ENCODE measurements at places on chromosomes 11 and 22.
A peak's percentile ranks its signal among the peaks of the same experiment; 100 is the strongest.

DNA sequence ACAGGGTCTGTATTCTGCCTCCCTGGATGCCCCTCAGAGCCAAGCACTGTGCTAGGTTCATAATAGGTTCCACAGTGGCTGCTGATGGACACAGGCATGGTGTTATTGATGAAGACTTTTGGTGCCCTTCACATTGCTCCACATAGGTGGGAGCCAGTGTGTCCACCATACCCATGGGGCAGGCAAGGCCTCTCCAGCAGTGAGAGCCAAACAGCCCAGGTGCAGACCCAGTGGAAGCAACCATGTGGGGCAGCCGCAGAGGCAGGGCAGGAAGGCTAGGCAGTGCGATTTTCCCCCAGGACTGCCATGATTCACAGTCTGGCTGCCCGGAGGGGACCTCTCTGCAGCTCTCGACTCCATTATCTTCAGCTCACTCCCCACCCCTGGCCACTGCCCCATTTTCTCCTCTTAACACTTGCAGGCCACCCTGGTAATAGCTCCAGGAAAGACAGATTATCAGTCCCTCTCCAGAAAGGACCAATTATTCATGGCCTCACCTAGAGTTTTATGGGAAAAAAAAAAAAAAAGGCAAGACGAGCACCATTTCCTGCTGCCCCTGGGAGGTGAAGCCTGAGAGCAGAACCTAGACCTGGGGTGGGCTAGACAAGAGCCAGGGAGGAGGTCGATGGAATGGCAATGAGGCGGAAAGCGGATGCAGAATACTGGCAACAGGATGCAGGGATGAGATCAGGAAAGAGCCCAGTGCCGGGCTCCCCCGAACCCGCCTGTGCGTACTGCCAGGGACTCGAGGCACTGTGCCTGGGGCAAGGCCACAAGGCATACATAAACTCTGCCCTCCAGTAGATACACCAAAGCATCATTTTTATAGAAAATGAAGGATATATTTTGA lies 343.0 kb upstream of the NCAM1 start:
- no peak for DNase-seq

DNA sequence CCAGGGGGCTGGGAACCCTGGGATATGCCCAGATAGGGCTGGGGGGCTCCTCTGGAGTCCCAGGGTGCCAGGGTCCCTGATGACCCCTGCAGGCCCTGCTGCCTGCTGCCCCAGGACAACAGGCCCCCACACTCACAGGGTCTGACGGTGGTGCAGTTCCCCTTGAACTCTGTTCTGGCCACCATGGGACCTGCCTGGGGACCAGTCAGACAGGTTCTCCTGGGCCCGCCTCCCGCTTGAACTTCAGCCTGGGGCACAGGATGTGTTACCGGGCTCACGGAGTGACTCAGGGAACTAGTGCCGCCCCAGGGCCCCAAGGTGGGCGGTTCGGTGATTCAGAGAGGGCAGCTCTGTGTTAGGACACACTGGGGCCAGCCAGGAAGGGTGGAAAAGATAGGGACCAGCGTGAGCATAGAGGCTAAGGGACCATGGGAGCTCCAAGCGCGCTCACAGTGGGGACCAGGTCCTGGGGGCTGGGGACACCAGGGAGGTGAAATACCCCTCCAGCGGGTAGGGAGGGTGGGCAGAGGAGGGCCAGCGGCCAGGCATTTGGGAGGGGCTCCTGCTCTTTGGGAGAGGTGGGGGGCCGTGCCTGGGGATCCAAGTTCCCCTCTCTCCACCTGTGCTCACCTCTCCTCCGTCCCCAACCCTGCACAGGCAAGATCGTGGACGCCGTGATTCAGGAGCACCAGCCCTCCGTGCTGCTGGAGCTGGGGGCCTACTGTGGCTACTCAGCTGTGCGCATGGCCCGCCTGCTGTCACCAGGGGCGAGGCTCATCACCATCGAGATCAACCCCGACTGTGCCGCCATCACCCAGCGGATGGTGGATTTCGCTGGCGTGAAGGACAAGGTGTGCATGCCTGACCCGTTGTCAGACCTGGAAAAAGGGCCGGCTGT lies 21.5 kb upstream of the TXNRD2 start:
- DNase-seq, result peak; percentile 50

DNA sequence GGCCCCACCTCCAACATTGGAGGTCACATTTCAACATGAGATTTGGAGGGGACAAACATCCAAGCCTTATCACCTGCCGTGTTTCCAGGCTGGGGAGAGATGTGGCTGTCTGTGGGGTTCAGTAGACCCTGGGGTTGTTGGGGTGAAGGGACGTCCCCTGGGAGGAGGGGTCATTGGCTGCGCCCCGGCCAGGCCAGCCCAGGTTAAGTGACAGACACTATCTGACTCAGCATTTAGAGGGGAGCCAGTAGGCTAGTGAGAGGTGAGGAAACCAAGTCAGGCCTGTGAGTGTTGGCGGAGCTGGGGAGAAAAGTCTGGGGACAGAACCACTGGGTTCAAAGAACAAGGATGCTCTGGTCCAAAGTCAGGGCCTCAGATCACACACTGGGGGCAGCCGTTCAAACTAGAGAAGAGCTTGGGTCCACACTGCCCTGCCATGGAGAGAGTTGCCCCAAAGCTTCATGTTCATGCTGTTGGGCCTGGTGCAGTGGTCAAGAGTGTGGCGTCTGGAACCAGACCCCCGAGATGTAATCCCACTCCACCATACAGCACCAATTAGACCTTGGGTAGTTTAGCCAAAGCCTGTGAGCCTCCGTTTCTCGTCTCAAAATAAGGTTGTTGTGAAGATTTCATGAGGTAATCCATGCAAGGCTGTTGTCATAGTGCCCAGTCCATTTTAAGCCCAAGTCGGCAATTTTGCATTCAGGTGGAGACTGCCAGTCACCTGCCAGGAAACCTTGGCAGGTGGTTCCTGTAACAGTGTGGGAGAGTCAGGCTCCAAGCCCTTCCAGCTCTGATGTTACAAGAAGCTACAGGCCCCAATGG lies 1289.6 kb downstream of the TBC1D22A start:
- DNase-seq, result no peak

- no peak for DNase-seq
Measured at GRCh38 chr11:108199446-108200321, 22.8 kb downstream of the NPAT start.

GRCh38 chr11:116454020-116454645 lies 318.7 kb downstream of the BUD13 start:
- DNase-seq, result peak; percentile 79

GRCh38 chr11:76664578-76665061 lies 5.9 kb downstream of the LRRC32 start:
- DNase-seq, result peak; percentile 78

GRCh38 chr11:46808799-46809431 lies 37.2 kb downstream of the CKAP5 start:
- DNase-seq, result peak; percentile 72

GRCh38 chr11:126701520-126701897 lies 299.1 kb downstream of the KIRREL3 start:
- DNase-seq, result no peak

DNA sequence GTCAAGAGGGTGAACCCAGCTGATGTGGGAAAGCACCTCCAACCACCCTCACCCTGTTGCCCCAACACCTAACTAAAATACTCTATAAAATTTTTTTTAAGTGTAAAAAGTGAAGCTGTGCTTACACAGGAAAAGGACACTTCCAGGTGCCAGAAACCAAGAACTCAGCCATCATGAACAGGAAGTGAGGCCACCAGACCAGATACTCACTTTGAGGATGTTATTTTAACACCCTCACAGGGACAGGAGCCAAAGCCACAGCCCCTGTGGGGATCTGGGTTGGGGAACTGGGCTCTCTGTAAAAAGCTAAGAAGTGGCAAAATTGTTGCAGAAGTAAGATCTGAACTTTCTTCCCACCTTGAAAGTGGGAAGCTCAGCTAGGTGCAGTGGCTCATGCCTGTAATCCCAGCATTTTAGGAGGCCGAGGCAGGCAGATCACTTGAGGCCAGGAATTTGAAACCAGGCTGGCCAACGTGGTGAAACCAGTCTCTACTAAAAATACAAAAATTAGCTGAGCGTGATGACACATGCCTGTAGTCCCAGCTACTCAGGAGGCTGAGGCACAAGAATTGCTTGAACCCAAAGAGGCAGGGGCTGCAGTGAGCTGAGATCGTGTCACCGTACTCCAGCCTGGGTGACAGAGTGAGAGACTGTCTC lies 3.8 kb downstream of the RSPH14 start:
- DNase-seq, result peak; percentile 49

- peak; percentile 48 for DNase-seq
Measured at GRCh38 chr11:120272303-120272702, 32.4 kb downstream of the POU2F3 start.

GRCh38 chr11:11577251-11577855 lies 44.5 kb downstream of the GALNT18 start:
- DNase-seq, result peak; percentile 59

DNA sequence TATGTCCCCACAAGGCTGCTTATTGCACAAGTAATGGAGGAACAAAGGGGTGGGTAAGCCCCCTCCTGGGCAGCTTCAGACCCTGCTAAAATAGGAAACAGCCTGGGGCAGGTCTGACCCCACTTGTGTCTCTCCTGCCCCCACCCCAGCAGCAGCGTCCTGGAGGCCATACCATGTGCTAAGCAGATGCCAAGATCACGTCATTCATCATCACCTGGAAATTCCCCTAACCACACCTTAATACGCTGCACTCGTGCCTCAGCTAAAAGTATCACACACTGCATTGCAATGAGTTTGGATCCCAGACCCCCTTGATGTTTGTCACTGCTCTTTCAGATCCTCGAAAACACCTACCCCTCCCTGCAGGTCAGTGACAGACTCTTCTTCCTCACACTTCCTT lies 27.8 kb upstream of the GGTLC2 start:
- DNase-seq, result no peak

DNA sequence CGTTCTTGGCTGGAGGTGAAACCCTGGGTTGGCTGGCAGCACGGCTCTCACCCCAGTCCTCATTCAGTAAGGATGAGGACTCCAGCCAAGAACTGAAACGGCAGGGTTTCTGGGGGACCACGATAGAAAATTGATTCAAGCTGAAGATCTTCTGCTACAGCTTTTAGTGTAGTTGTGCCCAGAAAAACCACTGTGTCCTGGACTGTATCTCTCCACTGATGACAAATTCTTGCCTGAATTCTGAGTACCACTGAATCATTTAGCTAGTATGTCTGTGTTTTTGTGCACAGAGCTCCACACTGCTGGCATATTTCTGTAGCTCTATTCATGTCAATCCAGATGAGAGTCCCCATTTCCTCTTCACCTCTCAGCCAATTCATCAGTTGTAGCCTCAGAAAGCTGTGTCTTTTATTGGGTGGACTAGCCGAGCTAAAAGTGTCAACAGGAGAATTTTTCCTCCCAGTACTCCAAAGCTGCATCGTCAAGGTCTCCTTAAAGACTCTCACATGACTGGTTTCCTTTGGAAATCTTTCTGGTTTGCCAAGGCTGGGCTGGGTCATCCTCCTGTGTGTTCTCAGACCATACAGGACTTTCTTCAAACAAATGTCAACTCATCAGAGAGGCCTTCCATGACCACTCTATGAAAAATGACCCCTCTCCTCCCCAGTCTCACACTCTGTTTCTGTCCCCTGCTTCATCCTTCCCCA lies 144.6 kb downstream of the LDLRAD3 start:
- DNase-seq, result peak; percentile 17

- DNase-seq, result peak; percentile 92
Measured at GRCh38 chr22:24208012-24208749, 26.9 kb downstream of the SUSD2 start.

DNA sequence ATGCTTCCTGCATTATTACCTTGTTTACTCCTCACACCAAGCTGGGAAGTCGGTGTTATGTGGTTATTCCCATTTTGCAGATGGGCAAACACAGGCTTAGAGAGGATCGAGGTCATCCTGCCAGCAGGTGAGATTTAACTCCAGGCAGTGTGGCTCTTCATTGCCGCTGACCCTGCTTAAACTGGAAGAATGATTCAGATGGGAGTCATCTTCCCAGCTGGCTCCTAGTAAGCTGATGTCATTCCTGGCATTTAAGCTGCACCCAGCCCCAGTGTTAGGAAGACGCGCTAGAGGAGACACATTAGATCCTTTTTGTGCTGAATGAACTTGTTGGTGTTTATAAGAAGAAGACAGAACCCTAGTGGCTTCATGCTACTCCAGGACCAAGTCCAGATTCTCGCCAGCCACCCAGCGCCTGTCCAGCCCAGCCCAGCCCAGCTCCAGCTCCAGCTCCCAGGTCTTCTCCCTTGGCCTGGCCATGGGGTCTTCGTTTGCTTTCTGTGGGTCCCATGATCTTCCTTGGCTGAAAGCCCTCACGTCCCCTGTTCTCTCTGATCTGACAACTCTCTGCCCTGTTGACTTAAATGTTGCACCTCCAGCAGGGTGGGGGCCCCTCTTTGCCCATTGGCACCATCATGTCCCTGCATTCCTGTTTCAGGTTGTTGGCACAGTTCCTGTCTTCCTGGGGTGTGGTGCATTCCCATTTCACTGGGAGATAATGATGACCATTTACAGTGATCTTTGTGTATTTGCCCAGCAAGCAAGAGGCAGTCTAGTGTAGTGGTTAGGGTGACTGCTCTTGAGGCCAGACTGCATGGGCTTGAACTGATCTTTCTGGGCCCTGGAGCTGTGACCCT lies 13.6 kb downstream of the PARVB start:
- DNase-seq, result peak; percentile 95

DNA sequence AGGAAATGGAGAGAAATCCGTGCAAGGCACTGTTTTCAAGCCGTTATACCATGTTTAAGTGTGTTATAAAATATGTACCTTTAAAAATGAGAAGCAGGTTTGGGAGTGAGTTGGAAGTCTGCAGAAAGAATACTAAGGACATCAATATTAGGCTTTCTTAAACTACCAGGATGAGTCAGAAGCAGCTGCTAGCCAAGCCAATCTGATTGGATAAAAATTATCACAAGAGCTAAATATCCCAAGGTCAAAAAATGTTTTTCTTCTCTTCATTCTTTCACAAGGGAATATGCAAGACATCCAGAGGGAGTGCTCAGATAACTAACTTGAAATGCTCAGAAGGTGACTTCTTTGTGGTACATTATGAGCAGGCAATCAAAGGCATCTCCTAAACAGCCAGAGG lies 19.3 kb upstream of the CKAP5 start:
- DNase-seq, result no peak

- peak; percentile 94 for DNase-seq
Measured at GRCh38 chr11:16791191-16791961, 52.9 kb downstream of the C11orf58 start.

DNA sequence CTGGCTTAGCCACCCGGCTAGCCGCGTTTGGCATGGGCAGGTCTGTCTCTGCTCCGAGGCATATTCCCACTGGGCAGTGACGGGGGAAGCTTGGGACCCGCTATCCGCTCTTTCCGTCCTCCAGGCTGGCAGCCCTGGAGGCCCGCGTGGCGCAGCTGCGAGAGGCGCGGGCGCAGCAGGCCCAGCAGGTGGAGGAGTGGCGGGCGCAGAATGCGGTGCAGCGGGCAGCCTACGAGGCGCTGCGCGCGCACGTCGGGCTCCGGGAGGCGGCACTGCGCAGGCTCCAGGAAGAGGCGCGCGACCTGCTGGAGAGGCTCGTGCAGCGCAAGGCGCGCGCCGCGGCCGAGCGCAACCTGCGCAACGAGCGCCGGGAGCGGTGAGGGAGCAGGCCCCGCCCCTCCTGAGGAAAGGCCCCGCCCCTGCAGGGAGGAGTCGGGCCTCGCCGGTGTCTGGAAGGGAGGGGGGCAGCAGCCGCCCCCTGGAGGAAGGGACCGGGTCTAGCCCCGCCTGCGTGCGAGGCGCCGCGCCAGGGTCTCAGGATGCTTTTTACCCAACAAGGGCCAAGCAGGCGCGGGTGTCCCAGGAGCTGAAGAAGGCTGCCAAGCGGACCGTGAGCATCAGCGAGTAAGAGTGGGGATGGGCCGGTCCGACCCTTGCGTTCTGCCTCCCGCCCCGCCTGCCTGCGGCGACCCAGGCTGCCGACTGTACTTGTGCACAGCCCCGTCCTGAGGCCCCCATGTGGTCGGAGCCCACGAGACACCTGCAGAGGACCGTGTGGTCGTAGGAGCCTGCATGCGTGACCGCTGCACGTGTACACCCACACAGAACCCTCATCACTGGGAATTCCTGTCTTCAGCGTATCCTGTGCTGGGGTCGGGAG lies 7.9 kb downstream of the ATG16L2 start:
- DNase-seq, result peak; percentile 91

All from lung microvascular endothelial cell (primary cell).